ENCODE measurements at places on chromosomes 2 and 18.

- no peak for DNase-seq
Observed at GRCh38 chr2:217784996-217785543, 217.7 kb downstream of the TNS1 start.

DNA sequence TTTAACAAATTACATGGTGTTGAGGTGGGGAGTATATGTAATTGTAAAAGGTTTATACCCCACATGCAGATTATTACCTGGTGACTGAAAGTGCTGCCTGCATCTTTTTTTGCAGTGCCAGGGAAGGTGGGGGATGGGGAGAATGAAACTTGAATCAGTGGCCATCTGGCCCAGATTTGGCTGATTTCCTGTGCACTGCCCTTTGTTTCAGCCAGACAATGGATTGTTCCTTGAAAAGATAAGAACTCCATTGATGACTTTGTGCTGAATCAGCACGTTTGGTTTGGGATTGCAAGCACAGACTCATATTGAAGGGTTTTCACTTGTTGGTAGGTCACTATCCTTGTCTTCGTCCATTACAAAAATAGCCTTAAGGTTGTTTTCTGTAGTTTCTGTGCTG lies 20.9 kb downstream of the GREB1L start:
- DNase-seq: no peak

DNA sequence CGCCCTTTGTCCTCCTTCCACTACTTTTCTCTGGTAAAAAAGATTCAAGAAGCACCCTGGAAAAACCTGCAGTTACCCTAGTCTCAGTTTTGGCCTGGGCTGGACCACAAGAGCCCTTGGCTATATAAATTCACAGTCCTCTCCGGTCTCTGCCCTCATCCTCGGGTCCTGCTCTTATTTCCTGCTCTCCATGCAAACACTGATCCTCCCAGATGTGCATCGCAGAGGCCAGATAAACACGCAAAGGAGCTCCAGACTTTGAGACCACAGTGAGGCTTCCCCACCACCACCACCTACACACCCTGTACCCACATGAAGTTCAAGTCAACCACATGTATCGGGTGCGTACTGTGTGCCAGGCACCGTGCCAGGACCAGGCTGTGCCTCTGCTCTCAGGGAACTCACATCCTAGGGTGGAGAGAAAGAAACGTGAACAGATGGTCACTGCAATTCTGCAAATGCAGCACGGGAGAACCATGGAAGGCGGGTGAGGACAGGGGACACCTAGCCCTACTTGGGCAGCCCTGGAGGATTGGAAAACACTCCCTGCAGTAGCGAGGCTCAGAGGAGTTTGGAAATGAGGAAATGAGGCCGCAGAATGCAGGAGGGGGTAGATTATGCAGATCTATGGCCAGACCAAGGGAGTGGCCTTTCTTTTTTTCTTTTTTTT lies 7.4 kb downstream of the CTDSP1 start:
- DNase-seq: peak; percentile 74

GRCh38 chr2:100529176-100529575 lies 33.6 kb upstream of the PDCL3 start:
- no peak for DNase-seq

DNA sequence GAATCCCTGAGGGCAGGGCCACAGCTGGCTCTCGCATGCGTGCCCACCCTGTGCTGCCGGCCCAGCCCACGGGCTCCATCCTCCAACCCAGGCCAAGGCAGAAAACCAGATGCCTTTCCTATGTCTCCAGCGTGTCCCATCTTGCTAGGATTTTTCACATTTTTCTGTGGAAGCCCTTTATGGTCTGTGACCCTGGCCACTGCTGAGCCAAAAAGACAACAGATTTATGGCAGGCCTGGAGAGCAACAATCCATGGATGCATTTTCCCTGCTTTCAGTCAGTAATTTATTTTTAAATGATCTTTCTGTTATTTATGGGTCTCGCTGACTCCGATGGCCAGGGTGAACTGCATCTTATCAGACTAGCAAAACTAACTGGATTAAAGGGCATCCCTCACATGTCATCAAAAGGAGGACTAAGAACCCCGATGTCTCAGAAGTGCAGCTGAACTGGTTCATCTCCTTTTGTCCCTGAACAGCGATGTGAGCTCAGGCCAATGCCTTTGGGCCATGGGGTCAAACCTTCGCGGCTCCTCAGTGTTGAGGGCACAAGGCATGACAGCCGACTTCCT lies 346.0 kb downstream of the CYRIA start:
- no peak for DNase-seq

DNA sequence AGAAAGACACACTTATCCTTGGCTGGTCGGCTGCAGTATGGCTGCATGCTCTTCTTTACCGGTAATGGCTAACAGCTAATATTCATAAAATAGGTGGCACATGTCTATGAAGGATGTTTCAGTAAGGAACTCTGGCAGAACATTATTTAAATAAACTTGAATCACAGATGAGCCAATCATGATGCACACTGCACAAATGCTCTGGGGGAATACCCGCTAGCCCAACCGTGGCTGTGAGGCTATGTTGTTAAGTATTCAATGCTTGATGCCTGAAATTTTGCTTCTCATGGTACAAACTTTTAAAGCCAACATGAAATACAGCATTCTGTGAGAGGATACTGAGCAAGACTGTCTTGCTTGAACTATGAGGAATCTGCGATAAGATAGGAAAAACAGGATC lies 505.8 kb downstream of the ZEB2 start:
- no peak for DNase-seq

DNA sequence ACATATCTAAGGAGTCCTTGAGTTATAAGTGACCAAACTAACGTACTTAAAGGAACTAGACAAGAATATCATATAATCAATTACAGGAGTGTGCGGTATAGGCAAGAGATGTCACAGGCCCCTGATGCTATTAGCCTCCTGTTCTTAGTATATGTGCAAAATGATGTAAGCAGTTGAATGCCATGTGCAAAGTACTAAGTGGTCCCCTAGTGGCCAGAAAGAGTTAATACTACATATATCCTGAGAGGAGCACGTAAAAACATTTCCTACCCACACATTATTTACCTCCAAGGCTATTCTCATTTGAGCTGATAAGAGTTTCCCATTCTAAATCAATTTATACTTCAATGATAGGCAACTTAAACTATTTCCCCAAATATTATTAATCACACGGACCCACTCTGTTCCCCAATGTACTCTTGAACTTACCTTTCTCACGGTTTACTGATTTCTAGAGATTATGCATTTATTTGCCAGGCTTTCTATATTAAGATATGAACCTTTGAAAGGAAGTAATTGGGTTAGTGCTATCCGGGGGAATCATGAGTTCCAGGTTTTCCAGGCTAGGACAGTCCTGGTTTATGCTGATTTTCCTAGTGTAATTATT lies 158.0 kb upstream of the KLHL14 start:
- no peak for DNase-seq

DNA sequence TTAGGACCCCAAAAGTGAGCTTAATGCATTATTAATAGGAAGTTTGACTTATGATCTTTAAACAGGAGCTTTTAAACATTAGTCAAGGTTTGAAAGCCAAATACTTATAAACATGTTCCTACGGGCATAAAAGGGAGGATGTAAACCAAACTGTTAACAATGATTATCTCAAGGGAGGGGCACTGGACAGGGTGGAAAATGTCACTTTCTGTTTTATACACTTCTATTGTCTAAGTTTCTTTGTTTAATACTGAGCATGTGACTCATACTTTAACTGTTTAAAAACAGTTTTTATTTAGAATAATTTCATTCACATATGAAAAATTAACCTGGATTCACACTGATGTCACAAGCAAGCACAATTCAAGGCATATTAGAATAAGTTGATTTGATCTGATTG lies 18.3 kb upstream of the ITGA6 start:
- no peak for DNase-seq

- no peak for DNase-seq
Observed at GRCh38 chr18:35345950-35346349, 1.7 kb upstream of the ZNF24 start.

DNA sequence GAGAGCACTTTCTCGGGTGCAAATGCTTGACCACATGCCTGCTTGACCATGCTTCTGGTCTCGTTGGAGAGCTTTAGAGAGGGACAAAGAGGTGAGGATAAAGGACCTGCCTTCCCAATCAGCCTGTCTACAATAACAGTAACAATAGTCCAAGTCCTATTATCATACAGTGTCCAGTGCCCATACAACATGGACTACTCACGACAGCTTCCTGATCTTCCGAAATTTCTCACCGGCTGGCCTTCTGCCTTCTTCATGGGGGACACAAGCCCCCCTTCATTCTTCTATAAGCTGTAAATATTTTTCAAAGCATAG lies 329.0 kb downstream of the PAX3 start:
- no peak for DNase-seq

- no peak for DNase-seq
Observed at GRCh38 chr2:232999354-232999753, 13.7 kb downstream of the NGEF start.

DNA sequence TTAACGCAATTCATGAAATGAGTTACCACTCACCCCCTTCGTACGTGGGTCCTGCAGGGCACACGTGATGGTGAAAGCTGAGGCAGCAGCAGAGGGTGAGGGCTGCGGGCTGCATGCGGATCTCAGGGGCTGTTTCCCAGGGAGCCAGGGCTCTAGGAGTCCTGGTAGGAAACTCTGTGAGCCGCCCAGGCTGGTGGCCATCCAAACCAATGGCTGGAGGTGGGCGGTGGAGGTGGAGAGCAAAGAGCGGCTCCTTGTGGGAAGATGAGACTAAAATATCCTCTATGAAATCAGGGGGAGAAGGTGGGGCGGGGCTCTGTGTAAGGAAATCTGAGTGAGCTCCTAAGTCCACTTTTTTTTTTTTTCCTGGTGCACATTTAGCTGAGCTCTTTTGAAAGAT lies 120.1 kb upstream of the SLC1A4 start:
- DNase-seq: no peak

DNA sequence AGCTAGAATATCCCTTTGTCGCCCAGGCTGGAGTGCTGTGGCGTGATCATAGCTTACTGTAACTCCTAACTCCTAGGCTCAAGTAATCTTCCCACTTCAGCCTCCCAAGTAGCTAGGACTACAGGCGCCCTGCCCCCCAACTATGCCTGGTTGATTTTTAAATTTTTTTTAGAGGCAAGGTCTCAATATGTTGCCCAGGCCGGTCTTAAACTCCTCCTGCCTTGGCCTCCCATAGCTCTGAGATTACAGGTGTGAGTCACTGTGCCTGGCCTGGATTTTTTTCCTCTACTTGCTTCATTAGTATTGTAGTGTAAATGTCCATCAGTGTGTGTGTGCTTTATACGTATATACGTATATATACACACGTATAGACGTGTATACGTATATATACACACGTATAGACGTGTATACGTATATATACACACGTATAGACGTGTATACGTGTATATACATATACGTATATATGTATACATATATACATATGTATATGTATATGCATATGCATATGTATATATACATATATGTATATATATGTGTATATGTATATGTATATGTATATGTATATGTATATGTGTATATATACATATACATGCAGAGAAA lies 124.4 kb downstream of the DIS3L2 start:
- DNase-seq: no peak
